ENCODE measurements at places on chromosomes 12 and 14.

- DNase-seq: no peak
These were observed 149.4 kb downstream of the SNAPC1 start for GRCh38 chr14:61911574-61911973.

GRCh38 chr12:99901181-99901580, 83.6 kb downstream of the ANKS1B start:
- no peak for DNase-seq

- DNase-seq: no peak
These were observed 11.3 kb upstream of the CHPT1 start for GRCh38 chr12:101686176-101686575.

GRCh38 chr12:66661357-66661756, 17.5 kb downstream of the GRIP1 start:
- DNase-seq: no peak

DNA sequence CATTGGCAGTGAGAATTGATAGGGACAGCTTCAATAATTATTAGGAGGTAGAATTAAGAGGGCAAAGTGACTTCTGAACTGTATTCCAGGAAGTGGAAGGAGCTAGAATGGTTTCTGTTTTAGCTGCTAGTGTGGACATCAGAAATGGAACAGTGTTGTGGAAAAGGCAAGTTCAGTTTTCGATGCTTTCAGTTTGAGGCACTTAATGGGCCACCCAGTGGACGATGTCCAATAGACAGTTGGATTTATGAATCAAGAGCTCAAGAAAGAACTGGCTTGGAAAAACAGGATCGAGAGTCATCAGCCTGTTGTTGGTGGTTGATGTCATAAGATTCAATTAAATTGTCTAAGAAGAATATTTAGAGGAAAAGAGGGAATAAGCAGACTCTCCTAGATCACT, 136.3 kb downstream of the DYRK2 start:
- no peak for DNase-seq
